Stimulated activated CD4-positive, alpha-beta T cell treated with anti-CD3 and anti-CD28 coated beads, Interleukin-4, amount 100 ng/mL, for 48 hours (primary cell): ENCODE measurements at places on chromosomes 7 and 10.

- DNase-seq, result no peak
Measured at GRCh38 chr10:11837372-11838161, 14.4 kb downstream of the PROSER2 start.

- DNase-seq, result no peak
Measured at GRCh38 chr7:1393421-1393820, 65.8 kb downstream of the MICALL2 start.

- DNase-seq, result no peak
Measured at GRCh38 chr7:105295596-105296352, 92.9 kb downstream of the SRPK2 start.

DNA sequence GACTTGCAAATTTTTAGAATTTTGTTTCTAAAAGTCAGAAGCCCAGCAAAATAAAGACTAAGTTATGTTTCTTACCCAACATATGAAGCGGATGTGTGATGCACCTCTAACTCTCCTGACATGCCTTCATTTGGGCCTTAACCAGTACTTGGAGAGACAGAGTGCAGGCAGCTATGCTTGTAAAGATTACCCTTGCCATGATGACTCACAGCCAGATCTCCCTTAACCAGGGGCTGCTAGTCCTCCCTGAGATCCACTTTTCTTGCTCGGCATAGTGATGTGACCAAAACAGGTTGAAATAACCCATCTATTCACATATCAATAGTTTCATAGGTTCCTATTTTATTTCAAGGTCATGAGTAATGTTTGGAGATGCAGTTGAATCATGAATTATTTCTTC, 43.6 kb downstream of the PPP1R3A start:
- DNase-seq, result no peak

DNA sequence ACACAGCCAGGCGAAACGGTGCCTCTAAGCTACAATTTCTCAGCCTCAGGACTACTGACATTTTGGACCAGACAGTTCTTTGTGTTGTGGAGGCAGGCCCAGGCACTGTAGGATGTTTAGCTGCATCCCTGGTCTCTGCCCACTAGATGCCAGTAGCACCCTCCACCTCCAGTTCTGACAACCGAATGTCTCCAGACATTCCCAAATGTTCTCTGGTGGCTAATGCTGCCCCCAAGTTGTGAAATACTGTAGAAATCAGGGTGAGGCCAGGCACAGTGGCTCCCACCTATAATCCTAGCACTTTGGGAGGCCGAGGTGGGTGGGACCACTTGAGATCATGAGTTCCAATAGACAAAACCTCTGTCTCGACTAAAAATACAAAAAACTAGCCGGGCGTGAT, 18.2 kb downstream of the HNRNPF start:
- DNase-seq, result no peak

- no peak for DNase-seq
Measured at GRCh38 chr10:118482393-118483331, 112.8 kb downstream of the PRLHR start.

GRCh38 chr10:117860823-117861222, 185.9 kb downstream of the RAB11FIP2 start:
- DNase-seq, result no peak

GRCh38 chr7:133118261-133118660, 36.4 kb upstream of the CHCHD3 start:
- DNase-seq, result no peak

DNA sequence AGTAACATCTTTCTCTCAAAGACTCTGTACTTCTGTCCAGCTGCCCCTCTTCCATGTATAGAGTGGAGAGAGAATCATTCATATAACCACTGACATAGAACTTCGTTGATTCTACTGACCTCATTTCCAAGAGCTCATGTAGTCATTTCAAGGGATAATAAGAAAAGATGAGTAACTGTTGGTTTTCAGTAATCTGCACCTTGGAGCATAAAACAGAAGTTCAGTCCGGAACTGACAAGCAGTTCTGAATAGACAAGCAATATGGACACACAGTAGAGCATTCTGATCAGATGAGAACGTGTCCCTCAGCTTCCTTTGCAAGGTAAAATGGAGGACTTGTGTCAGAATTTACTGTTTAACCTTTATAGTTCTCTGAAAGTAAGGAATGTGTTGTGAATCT, 847.1 kb downstream of the REEP3 start:
- DNase-seq, result no peak

DNA sequence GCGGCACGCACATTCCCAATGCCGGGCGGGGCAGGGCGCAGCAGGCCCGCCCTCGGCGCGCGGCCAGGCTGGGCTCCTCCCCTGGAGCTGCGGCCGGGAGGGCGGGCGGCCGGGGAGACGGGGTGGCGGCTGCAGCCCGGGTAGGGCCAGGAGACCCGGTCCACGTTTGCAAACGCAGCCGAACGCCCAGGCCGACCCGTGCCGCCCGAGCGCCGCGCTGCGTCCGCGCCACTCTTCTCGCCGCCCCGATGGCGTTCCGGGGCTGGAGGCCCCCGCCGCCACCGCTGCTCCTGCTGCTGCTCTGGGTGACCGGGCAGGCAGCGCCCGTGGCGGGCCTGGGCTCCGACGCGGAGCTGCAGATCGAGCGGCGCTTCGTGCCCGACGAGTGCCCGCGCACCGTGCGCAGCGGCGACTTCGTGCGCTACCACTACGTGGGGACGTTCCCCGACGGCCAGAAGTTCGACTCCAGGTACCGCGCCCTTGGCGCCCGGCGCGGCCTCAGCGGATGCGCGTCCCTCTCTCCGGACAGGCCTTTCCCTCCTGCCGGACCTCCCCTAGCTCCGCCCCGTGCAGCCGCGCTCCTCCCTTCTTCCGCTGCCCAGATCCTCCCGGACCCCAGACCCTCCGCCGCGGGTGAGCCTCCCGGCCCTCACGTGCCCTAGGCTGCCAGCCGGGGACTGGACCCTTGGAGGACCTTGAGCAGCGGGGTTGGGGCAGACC, at the start of gene FKBP9:
FKBP9 (plus strand) TSS at position 115 of the 720 bp plus-strand sequence; CDS start at position 249, 134 bp downstream.
- DNase-seq, result no peak

DNA sequence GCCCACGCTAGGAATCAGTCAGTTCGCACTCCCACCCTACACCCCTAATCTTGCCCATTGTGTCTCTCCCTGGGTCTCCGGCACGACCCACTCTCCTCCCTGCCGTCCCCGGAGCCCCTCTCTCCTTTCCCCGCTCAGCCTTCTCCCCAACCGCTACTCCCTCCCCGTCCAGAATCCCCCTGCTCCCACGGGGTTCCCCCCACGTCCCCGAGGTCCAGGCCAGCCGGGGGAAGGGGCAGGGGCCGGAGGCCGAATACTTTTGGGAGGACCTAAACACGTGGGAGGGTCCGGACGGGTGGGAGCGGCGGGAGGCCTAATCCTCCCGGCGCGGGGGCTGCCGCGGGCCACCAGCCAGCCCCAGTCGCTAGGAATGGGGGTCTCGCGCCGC, 560 bp downstream of the RARRES2 start:
- DNase-seq, result no peak
